Spleen (tissue), 13 donors: ENCODE measurements at places on chromosomes 6 and 20. TPM values are rescaled to one million over a fixed set of nuclear protein-coding genes. Genes with fewer than 3 reads are reported as not detected.

GRCh38 chr6:37535759-37536490, 36.2 kb upstream of the CCDC167 start:
- H3K27ac ChIP-seq: no peak overlapping the region
- peaks cover 26% of the 10 kb centered on the region for H3K4me1 ChIP-seq
- H3K36me3 ChIP-seq: no peaks in the 10 kb centered on the region

DNA sequence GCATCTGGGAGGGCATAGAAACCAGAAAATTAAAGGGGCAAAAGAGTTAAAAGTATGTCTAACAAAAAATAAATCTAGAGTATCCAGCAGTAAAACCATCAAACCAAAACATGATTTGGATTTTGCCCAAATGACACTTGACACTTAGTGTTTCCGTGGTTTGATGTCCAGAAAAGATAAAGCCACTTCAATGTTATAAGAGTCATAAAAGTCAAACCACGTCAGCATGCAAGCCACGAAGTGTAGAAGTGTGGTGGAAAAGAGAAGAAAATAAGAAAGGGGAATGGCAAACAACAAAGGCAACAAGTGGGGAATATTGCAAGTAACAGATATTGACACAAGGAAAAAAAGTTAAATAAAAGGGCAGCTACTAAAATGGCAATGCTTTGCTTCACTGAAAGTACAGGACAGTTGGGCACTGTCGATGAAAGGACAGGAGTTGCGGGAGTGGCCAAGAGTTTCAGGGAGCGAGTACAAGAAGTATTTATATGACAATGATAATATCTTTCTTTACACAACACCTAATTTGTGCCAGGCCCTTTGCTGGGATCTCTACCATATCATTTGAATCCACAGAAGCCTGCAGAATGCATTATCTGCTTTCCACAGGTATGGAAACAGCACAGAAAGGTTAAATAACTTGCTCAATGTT, 6.3 kb upstream of the HDDC2 start:
- H3K4me3 ChIP-seq: no peak overlapping the region
- DNase-seq: no peak
- H3K27ac ChIP-seq: no peak overlapping the region
- H3K4me1 ChIP-seq: no peaks in the 10 kb centered on the region

DNA sequence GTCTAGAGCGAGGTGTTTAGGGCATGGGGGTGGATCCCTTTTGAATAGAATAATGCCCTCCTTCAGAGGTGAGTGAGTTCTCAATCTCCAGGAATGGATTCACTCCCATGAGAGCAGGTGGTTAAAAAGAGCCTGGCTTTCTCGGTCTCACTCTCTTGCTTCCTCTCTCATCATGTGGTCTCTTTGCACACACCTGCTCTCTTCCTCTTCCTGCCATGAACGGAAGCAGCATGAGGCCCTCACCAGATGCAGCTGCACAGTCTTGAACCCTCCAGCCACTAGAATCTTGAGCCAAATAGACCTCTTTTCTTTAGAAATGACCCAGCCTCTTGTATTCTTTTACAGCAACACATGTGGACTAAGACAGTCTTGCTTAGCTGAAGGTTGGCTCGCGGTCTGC, 119.3 kb downstream of the BMP7 start:
- H3K27me3 ChIP-seq: no peaks in the 10 kb centered on the region
- no peaks in the 10 kb centered on the region for H3K36me3 ChIP-seq
- no peak overlapping the region for H3K4me3 ChIP-seq
- H3K27ac ChIP-seq: no peak overlapping the region
- H3K4me1 ChIP-seq: no peaks in the 10 kb centered on the region
- DNase-seq: no peak

GRCh38 chr6:53067849-53068361, 2.7 kb downstream of the FBXO9 start:
- DNase-seq: no peak
- peaks cover 50% of the 10 kb centered on the region for H3K4me1 ChIP-seq

DNA sequence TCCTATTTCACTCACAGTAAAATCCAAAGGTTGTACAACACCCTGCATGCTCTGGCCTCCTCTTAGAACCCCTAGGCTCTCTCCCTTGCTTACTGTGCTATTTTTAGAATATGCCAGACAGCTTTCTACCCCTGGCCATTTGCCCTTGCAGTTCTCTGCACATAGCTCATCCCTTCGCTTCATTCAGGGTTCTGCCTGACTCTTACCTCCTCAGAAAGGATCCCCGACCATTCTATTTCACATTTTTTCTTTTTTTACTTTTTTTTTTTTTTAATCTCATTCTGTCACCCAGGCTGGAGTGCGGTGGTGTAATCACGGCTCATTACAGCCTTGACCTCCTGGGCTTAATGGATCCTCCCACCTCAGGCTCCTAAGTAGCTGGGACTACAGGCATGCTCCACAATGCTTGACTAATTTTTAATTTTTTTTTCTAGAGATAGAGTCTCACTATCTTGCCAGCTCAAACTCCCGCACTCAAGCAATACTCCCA, 33.6 kb downstream of the COMMD7 start:
- H3K4me1 ChIP-seq: peaks cover 3% of the 10 kb centered on the region
- no peaks in the 10 kb centered on the region for H3K36me3 ChIP-seq
- DNase-seq: no peak
- H3K27me3 ChIP-seq: no peaks in the 10 kb centered on the region
- H3K27ac ChIP-seq: peak overlapping the region; percentile 29

DNA sequence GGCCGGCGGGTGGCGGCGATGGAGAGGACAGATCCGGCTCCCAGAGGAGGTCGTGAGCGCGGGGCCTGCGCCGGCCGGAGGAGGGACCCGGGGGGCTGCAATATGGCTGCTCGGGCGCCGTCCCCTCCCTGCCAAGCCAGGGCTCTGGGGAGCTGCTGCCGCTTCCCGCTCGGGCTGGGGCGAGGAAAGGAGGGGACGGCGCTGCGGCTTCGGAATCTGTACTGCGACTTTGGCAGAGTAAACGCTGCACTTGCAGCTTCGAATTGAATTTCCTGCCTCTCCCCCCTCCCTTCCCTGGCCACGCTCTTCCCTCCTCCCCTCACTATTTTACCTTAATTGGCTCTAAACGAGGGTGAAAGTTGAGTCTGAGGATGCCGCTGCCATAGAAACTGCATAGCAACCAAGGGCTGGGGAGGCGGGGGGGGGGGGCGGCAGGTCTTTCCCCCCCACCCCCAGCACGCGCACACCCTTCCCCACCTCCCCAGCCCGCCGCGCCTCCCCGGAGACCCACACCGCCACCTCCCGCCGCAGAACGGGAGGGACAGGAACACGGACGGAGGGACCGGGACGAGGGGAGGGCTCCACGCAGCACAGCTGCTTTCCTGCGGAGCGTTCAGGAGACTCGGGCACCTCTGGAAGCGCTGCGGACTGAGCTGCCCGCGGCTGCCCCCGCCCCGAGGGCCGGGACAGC, 93.9 kb downstream of the RNASET2 start:
- DNase-seq: peak; percentile 83
- H3K4me3 ChIP-seq: peak overlapping the region; percentile 68
- no peak overlapping the region for H3K27ac ChIP-seq
- H3K36me3 ChIP-seq: no peaks in the 10 kb centered on the region
- peaks cover 8% of the 10 kb centered on the region for H3K4me1 ChIP-seq
- H3K27me3 ChIP-seq: peaks cover 10% of the 10 kb centered on the region

The NKAIN4 gene
- not detected for total RNA-seq
